LNCaP clone FGC (cell line): ENCODE measurements at places on chromosomes 3 and 15.
A peak's percentile ranks its signal among the peaks of the same experiment; 100 is the strongest.

GRCh38 chr15:24878153-24878552 is 76.6 kb upstream of the SNRPN start:
- DNase-seq = peak; percentile 43

DNA sequence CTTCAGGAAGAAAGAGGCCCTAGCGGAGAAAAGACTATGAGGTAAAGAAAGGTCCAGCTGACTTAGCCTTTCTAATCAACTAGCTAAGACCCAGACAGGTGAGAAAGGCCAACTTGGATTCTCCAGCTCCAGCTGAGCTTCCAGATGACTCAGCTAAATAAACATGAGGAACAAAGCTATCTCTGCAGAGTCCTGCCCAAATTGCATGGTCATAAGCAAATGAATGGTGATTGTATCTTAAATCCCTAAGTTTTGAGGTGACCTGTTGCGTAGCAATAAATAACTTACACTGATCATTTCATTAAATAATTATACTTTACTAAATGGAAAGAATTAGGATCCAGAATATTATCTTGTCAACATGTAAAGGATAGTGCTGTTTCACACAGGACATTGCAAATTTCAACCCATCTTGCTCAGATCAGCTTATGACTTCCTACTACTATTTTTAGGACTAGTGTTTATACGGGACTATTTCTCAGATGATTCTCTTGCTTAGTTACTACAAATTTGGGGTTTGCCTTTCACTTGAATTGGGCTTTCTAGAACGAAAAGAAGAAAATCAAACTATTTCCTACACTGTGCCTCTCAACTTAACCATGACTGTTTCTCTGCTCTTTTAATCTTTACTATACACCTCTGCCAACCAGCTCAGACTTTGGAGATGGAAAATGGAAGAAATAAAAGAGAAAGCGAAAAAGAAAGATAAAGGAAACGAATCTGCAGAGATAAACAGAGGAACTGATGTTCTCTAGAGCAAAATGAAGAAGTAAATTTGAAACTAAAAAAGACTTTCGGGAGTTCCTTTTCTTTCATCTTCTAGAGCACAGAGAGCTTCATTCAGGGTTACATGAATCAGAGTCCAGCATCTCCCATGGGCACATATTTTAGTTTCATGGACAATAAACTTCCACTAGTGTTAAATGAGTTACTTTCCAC is 6.6 kb upstream of the ADGRG7 start:
- DNase-seq = peak; percentile 45

GRCh38 chr3:71104976-71105375 is 478.6 kb downstream of the FOXP1 start:
- no peak for DNase-seq

- DNase-seq = no peak
Observed at GRCh38 chr3:105369500-105370371, 3.0 kb downstream of the ALCAM start.

DNA sequence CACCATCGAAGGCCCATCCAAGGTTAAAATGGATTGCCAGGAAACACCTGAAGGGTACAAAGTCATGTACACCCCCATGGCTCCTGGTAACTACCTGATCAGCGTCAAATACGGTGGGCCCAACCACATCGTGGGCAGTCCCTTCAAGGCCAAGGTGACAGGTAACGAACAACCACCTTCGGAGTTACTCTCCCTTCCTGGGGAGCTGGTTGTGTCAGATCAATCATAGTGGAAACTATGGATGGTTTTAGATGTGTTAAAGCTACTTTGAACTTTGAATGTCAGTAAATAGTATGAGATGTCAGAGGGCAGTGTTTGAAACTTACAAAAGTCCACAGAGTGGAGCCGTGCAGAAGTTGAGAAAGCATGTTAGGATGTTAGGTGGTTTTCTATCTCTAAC is 42.3 kb downstream of the DNASE1L3 start:
- no peak for DNase-seq

- no peak for DNase-seq
Observed at GRCh38 chr3:21747376-21747775, 3.6 kb downstream of the ZNF385D start.

- no peak for DNase-seq
Observed at GRCh38 chr3:157751386-157751785, 248.2 kb upstream of the VEPH1 start.

- DNase-seq = peak; percentile 50
Observed at GRCh38 chr3:101574388-101575112, 570 bp downstream of the PCNP start.

GRCh38 chr3:147730284-147730683 is 321.1 kb downstream of the ZIC1 start:
- DNase-seq = no peak

GRCh38 chr15:35068846-35069475 is 16.1 kb downstream of the NANOGP8 start:
- DNase-seq = no peak

DNA sequence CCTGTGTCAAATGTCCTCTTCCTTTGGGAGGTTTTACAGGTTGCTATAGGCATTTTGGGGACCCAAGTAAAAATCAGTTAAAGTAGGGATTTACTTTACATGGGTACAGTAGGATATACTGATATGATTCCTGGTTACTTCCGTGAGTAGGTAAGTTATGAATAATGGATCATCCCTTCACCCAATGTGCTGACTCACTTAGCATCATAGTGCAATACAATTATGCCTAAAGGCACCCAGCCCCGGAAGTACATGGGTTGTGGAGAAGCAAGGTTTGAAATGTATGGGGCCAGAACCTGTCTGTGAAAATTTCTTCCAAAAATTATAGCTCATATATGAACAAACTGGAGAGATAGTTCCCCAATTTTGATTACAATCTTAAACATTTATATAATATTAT is 64.0 kb downstream of the GLB1 start:
- no peak for DNase-seq

- DNase-seq = no peak
Observed at GRCh38 chr3:32322311-32322710, 69.3 kb upstream of the CMTM7 start.

DNA sequence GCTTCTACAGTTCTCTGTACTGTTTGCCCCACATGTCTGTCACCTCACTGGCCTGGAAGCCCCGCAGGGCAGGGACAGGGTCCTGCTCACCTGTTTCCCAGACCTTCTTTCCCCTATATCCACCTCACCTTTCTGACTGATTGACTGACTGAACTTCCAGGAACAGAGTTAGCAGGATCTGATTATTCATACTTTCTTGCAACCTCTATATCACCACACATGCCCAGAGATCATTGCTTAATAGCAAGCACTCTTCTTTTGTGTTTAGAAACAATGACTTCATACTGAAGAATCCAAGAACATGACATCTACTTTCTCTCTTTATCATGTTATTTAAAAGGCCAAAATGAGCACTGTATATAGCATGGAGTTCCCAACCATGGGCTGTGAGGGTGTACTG is 18.0 kb upstream of the CLEC3B start:
- DNase-seq = no peak

DNA sequence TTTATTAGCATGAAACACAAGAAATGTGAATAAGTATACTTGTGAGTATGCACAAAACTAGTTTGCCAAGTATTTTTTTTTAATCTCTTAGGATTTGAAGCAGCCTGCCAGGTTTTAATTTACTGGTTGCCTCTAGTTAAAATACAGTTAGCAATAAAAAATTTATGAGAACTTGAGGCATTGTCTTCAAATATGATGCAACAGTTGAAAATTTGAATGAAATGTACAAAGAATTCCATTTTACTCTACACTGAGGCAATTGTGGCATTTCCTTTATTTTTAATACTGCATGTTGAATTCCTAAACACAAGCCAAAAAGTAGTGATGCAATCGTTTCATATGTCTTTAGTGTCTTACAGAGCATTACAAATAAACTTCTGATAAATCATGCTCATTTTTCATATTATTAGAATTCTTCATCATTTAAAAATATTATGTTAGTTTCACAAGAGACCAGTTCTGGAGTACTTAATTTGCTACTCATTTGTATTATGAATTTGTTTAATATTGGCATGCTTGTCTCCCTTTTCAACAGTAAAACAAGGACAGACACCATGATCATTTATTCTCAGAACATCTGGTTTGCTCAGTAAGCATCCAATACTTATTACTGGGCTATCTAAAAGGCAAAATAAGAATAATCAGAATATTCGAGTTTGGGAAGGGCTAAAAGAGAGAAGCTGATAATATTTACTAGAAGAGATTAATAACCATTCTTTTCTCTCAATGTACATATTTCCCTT is 124.8 kb upstream of the PTX3 start:
- peak; percentile 89 for DNase-seq

- DNase-seq = no peak
Observed at GRCh38 chr3:54536450-54536849, 391.4 kb downstream of the LRTM1 start.

DNA sequence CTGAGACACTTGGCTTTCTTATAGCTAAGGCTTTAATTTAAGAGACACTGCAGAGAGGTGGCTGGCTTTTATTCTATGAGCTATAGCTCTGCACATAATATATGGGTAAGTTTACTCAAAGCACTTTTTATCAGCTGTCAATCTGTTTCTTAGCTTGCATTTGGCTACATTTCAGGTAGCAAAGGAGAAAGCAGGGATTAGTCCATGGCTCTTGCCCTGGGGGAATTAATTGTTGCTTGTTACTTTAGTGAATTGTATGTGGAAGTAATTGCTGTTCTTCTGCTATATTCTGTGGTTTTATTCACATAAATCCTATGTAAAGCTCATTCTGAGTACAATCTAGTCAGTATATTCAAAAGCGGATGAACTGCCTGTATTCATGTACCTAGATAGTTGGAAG is 14.4 kb upstream of the CCDC39 start:
- no peak for DNase-seq

DNA sequence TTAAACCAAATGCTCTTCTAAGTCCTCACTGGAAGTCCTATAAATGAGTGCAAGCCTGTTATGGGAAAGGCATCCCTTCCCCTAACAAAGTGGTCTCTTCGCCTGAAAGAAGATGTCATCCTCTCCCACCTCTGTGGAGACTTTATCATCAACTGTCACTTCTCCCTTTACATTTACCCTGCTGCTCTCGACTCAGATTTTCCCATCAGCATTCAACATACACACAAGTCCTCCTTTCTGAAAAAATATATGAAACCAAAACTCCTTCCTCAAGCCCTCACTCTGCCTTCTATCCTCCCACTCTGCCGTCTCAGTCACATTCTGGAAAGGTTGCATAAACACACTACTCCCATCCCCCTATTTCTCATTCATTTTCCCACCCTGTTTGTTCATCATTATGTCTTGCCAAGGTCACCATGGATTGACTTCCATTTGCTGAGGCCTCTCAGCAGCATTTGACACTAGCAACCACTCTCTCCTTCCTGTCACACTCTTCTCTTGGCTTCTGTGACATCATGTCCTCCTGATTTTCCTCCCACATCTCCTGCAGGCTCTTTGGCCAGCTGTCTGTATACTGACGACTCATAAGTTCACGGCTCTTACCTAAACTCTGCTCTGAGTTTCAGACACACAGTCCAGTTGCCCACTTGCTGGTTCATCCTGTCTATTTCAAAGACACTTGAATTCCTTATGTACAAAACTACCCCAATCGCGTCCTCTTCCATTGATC is 70.3 kb upstream of the SMAD3 start:
- no peak for DNase-seq

DNA sequence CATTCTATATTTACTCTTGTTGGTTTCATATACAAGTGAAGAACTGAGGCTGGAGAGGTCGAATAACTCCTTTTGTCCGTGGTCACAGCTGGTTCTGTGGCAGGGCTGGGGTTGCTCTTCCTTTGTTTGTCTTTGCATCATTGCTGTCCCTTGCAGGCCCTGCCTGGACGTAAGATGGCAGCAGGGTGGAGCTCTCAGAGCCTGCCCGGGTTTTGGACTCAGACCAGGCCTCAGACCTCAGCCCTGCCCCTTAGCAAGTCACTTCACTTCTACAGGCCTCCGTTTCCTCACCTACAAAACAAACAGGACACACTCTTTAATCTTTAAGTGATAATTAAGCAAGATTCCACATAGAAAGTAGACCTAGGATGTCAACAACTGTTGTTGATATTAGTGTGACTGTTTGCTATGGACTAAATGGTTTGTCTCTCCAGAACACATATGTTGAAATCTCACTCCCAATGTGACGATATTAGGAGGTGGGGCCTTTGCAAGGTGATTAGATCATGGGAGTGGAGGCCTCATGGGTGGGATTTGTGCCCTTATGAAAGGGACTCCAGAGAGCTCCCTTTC is 65.6 kb upstream of the PLXNA1 start:
- no peak for DNase-seq

DNA sequence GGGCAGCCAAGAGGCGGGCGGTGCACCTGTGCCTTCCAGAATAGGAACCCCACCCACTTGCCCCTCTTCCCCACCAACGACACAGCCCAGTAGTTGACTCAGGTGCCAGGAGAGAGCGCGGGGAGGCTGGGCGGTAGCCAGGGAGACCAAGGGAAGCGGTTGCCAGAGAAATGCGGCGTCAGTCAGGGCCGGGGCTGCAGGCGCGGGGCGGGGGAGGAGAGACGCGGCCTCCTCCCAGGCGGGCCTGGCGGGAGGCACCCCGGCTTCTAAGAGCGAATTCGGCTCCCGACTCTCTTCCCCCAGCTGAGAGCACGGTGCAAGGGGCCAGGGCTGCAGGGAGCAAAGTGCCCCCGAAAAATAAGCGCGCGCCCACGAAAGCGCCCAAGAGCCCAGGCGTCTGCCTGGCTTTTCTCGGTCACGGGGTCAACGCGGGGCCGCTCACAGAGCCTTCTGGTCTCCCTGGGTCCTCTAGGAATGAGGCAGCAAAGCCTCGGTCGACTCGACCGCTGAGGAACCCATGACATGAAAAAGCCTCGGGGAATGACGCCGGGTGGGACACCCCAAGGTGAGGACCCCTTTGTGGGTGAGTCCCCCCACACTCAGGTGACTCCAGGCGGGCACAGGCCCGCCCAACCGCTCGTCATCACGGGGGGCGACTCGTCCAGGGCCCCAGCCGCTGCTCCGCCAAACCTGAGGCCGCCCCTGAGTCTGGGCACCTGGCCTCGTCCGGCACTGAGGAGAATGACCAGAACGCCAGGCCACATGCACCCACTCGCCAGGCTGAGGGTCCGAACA is 716 bp downstream of the CPEB1 start:
- DNase-seq = no peak

- no peak for DNase-seq
Observed at GRCh38 chr3:107676469-107677309, 153.9 kb downstream of the BBX start.

DNA sequence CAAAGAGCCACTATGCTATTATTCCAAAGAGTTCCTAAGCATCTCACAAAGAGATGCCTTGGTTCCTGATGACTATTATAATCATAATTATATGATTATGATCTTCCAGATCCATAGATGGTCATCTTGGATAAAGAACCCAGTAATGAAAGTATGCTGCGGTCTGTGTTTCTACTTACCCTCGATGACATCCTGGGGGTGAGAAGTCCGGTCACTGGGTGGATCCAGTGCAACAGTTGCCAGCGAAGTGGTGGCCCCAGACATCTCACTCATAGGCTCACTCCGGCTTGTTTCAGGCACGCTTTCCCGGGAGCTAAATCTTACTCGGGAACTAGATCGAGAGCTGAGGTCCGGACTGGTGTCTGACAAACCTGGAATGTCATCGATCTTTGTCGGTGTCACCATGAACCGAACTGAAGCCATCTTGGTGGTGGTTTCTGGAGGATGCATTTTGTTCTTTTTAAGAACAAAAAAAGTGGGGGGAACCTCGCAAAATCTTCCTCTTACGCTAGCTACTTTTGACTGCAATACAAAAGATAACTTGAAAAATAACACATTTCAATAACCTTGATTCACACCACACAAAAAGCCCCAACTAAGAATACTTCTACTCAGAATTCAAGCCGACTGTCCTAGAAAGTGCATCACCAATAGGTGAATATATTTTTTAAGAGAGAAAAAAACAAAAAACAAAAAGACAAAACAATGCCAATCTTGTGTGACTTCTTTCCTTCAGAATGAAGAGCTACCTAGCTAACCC is 1.2 kb downstream of the SLC12A6 start:
- DNase-seq = no peak
